ENCODE measurements at places on chromosomes 4 and X. TPM values are rescaled to one million over a fixed set of nuclear protein-coding genes. Genes with fewer than 3 reads are reported as not detected.

The REPS2 gene
- 3.6 TPM for total RNA-seq

The STPG2 gene
- total RNA-seq, result not detected

The MAMLD1 gene
- total RNA-seq, result 0.80 TPM

The PLAC8 gene
- total RNA-seq, result 36.3 TPM

The DCAF8L2 gene
- total RNA-seq, result not detected

The SOD3 gene
- total RNA-seq, result 14.0 TPM

The PTCHD1 gene
- 0.18 TPM for total RNA-seq

The PALLD gene
- 72.5 TPM for total RNA-seq

- no peak for DNase-seq
Measured at GRCh38 chrX:69229436-69229835, 64.2 kb upstream of the PJA1 start.

DNA sequence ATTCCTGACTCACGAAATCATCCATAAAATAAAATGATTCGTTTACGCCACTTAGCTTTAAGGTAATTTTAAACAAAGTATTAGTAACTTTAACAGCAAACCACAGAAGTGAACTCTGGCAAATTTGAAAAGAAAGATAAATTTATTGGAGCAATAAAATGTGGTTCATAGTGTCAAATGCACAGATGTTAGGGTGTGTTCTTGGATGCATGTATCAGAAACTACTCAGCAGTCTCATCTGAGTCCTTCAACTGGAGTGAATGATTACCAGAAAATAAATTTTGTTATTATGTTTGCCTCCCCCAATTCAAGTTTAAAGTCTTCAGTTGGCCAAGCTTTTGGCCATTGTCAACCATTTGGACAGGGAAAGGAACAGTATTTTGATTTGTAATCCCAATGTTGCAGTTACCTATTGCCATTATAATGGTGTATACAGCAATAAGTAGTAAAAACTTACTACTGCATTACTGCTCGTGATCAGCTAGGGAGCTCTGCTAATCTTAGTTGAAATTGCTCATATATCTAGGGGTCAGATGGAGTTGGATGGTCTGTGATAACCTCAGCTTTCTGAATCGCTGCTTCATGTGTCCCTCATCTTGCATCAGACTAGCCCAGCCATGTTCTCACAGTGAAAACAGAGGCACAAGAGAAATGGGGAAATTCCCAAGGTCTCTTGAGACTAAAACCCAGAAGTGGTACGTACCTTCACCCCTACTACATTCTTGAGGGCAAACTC is 254.6 kb upstream of the KCNIP4 start:
- DNase-seq, result no peak

GRCh38 chrX:109360301-109360700 is 121.6 kb downstream of the GUCY2F start:
- no peak for DNase-seq

GRCh38 chr4:75058486-75058885 is 125.6 kb downstream of the PARM1 start:
- DNase-seq, result no peak

GRCh38 chr4:184317234-184317918 is 99.7 kb upstream of the ENPP6 start:
- no peak for DNase-seq

DNA sequence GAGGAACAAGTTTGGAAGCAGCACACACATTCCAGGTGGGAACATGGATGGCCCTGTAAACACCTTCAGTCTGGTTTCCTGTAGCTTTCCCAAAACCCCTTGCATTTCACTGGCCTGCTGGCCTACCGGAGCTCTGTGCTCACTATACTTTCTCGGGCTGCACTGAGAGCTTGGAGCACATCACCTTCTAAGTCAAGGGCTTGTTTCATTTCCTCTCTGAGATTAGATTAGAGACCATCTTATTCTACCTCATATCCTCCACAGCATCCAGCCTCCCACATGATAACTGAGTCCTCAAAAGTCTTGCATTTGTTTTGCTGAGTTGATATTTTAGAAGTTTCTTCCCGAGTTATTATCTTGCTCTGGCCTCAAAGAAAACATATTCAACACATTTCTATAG is 147.7 kb downstream of the RASL11B start:
- no peak for DNase-seq

DNA sequence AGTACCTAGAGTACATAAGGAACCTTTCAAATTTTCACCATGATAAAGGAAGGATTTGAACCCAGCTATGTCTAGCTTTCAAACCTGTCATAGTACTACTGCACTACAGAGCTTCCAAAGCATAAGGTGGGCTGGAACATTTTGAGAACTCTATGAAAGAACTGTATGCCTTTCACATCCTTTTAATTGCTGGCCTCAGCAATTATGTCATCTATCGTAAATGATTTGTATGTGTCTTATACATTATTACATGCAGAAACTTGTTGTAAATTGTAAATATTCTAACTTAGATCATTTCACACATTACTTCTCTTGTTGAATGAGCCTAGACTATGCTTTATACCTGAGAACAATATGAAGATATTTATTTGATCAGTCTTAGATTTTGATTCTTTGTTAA is 220.7 kb downstream of the HEPH start:
- DNase-seq, result no peak

DNA sequence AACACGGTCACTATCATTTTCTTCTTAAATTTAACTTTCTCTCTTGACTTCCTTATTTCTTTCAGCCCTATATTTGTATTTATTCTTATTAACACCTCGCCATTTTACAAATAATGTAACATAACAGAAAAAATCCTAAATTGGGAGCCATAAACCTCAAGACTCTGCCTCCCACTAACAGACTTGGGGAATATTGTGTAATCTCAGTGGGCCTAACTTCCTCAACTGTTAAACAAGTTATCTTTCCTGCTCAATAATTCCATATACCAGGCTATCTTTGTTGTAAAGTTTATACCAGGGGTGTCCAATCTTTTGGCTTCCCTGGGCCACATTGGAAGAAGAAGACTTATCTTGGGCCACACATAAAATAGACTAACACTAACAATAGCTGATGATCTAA is 26.2 kb downstream of the PRSS12 start:
- no peak for DNase-seq

GRCh38 chrX:32533848-32534247 is 677.5 kb downstream of the DMD start:
- no peak for DNase-seq

GRCh38 chrX:130012683-130013082 is 30.2 kb downstream of the BCORL1 start:
- DNase-seq, result no peak

DNA sequence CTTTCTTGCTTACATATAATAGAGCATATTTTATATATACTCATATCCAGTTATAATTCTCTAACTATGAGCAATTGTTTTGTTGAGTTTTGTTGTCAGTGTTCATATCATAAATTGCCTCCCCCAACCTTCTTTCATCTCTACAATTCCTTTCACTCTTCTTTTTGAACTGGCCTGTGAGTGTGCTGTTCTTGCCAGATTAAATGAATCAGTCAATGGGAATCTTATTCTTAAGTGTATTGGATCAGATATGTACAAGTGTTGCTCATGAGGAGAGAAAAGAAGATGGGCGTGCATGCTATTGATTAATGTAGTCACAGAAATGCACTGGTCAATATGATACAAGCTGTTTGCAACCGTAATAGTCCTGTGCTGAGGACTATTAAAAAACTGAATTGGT is 728.1 kb upstream of the MAGEB2 start:
- no peak for DNase-seq

DNA sequence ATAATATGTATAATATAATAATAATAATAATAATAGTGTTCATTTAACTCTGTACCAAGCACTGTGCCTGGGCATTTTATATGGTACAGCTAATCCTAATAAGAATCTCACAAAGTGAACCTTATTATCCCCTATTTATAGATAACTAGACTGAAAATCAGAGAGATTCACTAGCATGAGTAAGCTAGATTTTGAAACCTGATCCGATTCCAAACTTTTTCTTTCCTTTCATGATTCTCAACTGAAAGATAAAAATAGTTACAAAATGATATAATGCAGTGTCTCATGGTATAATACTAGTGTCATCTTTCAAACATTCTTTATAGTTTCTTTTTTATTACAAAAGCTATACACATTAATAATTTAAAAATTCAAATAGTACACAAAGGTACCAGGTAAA is 55.9 kb upstream of the RNF128 start:
- DNase-seq, result no peak

- DNase-seq, result no peak
Measured at GRCh38 chrX:9874483-9874882, 88.3 kb downstream of the SHROOM2 start.

DNA sequence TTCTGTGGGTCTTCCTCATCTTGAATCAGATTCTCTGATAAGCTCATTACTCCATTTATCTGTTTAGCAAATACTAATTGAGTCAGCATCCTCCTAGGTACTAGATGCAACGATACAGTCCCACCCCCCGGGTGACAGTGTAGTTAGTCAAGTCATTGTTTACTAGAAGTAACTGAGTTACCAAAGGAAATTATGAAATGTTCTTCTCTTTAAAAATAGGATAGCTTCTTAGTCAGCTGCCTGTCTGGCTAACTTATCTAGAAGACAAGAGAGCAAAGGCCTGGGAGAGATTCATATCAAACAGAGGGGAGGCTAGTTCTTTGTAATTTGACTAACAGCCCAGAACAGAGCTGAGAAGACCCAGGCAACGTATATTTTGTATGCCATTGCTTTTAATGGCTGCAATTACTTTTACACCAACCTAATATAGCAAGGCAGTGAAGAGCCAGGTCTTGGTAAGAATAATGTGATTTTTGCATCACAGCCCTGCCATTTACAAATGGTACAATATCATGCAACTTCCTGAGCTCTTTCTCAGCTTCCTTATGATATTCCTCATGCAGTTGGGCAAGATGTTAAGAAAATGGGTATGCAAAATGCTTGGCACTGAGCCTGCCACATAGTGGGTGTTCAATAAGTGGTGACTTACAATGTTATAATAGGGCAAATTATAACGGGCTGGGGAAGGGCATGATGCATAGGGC is 149.9 kb downstream of the CHIC2 start:
- no peak for DNase-seq

- DNase-seq, result no peak
Measured at GRCh38 chr4:83248486-83248885, 36.1 kb downstream of the COQ2 start.

GRCh38 chr4:60485276-60485675 is 714.9 kb upstream of the ADGRL3 start:
- no peak for DNase-seq

- DNase-seq, result no peak
Measured at GRCh38 chr4:152451496-152451895, 84.4 kb downstream of the FBXW7 start.

GRCh38 chr4:1871471-1872021 is 353 bp downstream of the NSD2 start:
- DNase-seq, result no peak

- DNase-seq, result no peak
Measured at GRCh38 chrX:56498756-56499155, 64.7 kb upstream of the UBQLN2 start.

DNA sequence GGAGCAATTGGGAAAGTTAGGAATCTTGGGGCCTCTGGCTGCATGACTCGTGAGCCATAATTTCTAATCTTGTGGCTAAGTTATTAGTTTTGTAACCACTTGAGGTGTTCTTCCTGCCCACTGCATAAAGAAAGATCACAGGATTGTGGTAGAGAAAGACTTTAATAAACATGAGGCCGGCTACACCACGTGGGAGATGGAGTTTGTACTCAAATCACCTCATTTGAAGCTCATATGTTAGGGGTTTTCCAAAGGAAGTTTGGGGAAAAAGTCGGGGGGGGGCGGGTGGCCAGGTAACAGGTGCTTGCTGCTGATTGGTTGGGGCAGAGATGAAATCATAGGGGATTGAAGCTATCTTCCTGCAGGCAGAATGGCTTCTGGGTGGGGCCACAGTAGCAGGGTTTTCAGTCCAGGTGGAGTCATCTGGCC is 287.8 kb downstream of the ZNF674 start:
- DNase-seq, result no peak

DNA sequence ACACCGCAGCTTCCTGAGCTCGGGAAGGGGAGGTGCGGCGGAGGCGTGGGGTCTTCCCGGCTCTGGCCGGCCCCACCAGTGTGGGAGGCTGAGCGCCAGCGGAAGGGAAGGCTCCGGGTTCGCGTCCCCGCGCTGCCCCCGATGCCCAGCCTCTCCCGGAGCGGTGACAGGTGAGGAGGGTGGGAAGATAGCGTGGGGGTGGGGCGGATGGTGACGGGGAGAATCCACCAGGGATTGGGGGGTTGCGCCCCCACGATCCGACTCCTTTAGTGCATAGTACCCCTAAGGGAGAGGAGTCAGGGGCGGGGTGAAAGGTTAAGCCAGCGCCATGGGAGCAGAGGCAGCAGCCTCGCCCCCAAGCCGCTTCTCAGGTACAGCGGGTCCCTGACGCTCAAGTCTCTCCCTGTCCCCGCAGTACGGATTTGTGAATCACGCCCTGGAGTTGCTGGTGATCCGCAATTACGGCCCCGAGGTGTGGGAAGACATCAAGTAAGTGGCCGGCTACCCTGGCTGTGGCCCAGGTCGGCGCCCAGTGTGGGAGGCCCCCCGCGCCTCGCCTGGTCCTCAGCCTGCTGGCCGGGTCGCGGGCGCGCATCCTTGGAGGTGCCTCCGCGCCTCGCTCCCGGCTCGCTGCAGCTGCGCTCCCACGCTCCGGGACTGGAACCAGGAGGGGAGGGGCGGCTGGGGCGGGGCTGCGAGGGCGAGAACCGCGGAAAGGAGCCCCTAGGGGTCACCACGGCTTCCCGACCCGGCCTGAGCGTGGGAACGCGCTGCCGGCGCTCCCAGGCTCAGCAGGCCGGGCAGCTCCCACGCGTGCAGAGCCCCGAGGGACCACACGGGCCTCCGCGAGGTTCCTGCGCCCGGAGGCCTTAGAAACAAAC is 791 bp downstream of the GUCY1B1 start:
- peak; percentile 51 for DNase-seq

- no peak for DNase-seq
Measured at GRCh38 chr4:959338-960139, 13.8 kb downstream of the DGKQ start.

GRCh38 chr4:119930546-119930945 is 136.1 kb downstream of the MAD2L1 start:
- no peak for DNase-seq

DNA sequence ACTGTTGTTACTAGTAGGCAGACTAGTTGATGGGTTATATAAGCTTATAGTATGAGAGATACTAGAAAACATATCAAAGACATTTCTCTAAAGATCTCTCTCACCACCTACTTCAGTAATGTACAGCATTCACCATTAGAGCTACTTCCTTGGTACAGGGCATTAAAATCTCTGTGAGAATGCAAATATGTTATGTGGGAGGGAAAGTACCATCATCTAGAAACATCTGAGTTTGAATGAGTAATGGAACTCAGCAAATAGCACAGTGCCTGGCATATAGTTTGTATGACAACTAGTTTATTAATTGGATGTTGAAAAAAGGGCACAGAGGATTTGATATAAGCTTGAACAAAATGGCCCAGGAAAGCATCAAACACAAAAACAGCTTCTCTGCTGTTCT is 211.1 kb downstream of the GLUD2 start:
- no peak for DNase-seq

GRCh38 chr4:1211891-1212545 is 36.9 kb downstream of the CTBP1 start:
- peak; percentile 46 for DNase-seq
